ENCODE measurements at places on chromosomes 2 and 18. TPM values are rescaled to one million over a fixed set of nuclear protein-coding genes. Genes with fewer than 3 reads are reported as not detected.

GRCh38 chr2:17981936-17982335 lies 103.5 kb downstream of the KCNS3 start:
- H3K4me3 ChIP-seq = no peak overlapping the region
- no peak overlapping the region for H3K27ac ChIP-seq
- no peaks in the 10 kb centered on the region for H3K4me1 ChIP-seq
- no peak for DNase-seq
- H3K27me3 ChIP-seq = no peaks in the 10 kb centered on the region

DNA sequence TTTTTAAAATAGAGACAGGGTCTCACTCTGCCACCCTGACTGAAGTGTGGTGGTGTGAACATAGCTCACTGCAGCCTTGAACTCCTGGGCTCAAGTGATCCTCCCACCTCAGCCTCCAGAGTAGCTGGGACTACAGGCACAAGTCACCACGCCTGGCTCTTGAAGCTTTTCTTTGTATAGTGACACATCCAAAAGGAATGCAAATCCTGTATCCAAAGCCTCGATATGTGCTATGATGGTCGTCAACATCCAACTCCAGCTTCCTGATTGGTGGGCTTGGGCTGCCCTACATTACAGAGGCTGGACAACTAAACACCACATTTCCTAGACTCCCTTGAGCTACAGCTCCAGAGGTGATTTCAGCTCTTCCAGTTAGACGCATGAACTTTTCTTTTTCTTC lies 101.7 kb upstream of the PGAP1 start:
- DNase-seq = peak; percentile 32
- H3K36me3 ChIP-seq = no peaks in the 10 kb centered on the region
- no peak overlapping the region for H3K4me3 ChIP-seq
- no peaks in the 10 kb centered on the region for H3K27me3 ChIP-seq
- 0 out of 2 replicates have a peak, but pooled peaks cover 6% of the 10 kb centered on the region for H3K4me1 ChIP-seq

DNA sequence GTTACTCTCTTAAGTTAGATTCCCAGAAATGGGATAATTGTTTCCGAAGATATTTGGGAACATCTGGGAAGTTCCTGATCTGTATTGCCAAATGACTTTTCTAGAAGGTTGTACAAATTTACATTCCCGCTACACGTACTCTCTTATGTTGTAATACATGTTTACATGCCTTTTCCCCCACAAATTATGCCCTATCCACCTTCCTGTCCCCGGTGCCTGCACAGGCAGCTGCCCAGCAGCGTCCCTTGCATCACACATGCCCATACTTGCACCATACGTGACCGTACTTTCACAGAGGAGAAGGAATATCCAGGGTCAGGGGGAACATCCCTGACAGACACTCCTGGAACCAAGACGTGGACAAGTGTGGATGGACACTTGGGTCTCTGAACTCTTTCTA lies 24.2 kb upstream of the KLF11 start:
- no peaks in the 10 kb centered on the region for H3K27me3 ChIP-seq
- no peaks in the 10 kb centered on the region for H3K36me3 ChIP-seq
- no peak overlapping the region for H3K27ac ChIP-seq
- no peaks in the 10 kb centered on the region for H3K4me1 ChIP-seq
- no peak for DNase-seq

DNA sequence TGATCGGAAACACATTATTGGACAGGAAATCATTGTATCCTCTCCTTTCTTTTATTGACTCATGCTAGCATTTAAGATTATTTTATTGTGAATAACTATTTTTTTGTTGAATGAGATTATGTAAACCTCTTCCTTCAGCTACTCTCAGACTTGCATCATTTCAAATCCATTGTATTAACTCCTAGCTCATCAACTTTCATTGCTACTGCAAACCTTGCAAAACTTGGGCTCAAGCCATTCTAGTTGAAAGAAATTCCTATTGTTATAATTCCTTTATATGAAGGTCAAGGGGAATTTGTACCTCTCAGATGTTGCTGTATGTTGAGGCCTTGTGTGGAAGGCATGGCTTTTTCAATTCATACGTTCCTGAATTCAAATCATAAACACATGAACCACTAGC lies 1764.6 kb downstream of the SUCLG1 start:
- no peaks in the 10 kb centered on the region for H3K36me3 ChIP-seq
- no peak overlapping the region for H3K27ac ChIP-seq
- H3K27me3 ChIP-seq = no peaks in the 10 kb centered on the region
- no peak overlapping the region for H3K4me3 ChIP-seq
- H3K4me1 ChIP-seq = no peaks in the 10 kb centered on the region

DNA sequence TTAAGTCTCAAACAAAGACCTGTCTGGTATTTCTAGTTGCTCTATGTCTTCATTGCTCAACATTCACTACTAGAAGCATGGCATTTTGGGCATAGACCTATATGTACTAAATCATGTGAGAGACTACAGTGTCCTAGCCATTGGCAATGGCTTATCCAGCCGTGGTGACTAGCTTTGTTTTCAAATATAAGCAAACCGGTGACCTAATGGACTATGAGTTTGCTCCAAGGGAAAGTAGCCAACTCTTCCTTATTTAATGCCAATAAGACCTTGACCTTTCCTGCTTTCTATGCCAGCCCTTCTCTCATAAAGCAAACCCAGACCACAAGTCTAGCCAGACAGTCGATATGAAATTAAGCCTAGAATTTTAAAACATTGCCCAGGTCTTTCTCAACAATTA lies 113.7 kb upstream of the CREB1 start:
- no peaks in the 10 kb centered on the region for H3K4me1 ChIP-seq
- no peaks in the 10 kb centered on the region for H3K27me3 ChIP-seq
- DNase-seq = no peak
- H3K27ac ChIP-seq = no peak overlapping the region

DNA sequence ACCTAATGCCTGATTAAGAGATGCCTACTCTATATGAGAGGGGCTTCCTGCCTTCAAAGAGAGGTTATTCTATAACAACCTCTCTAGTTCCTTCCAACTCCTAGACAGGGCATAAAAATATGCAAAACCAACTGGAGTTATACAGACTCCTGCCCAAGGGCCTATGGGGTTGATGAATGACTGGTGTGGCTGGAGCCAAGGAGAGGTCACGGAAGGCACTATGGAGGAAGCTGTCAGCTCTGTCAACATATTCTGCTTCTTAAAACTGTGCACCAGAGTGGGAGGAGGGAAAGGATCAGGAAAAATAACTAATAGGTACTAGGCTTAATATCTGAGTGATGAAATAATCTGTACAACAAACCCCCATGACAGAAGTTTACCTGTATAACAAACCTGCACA lies 120.9 kb upstream of the CDC42EP3 start:
- no peak overlapping the region for H3K27ac ChIP-seq
- H3K27me3 ChIP-seq = no peaks in the 10 kb centered on the region
- DNase-seq = no peak
- H3K36me3 ChIP-seq = no peaks in the 10 kb centered on the region

DNA sequence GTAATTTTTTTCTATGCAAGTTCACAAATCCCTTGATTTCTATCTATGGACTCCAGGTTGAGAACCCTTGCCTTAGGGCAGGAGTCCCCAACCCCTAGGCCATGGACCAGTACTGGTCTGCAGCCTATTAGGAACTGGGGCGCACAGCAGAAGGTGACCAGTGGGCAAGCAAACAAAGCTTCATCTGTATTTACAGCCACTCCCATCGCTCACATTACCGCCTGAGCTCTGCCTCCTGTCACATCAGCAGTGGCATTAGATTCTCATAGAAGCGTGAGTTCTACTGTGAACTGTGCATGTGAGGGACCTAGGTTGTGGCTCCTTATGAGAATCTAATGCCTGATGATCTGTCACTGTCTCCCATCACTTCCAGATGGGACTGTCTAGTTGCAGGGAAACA lies 70.2 kb upstream of the SMAD2 start:
- peaks cover 9% of the 10 kb centered on the region for H3K4me1 ChIP-seq
- H3K36me3 ChIP-seq = no peaks in the 10 kb centered on the region
- H3K4me3 ChIP-seq = no peak overlapping the region
- no peak for DNase-seq
- no peaks in the 10 kb centered on the region for H3K27me3 ChIP-seq

DNA sequence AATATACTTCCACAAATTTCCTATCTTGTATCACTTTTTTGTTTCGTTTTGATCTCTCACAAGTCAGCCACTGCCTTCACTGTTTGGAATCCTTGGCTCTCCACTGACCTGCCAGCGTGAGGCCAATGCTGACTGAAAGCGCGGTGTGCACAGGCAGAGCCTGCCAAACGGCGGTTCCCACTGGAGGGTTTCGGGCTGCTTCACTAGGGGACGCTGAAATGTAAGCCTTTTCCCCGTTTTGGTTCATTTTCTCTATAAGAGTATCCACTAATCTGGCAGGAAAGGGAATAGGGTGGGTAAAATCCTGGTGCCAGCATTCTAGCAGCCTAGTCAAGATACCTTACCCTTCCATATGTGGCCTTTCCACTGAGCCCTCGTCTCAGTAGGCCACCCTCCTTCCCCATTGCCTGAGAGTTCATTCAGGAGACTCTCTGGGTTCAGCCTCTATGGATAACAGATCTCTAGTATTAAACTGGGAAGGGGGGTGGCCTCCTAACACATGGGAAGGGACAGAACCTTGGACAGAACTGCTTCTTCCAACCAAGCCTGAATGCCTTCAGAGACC lies 91.5 kb downstream of the DYM start:
- no peaks in the 10 kb centered on the region for H3K27me3 ChIP-seq
- H3K4me3 ChIP-seq = no peak overlapping the region
- no peaks in the 10 kb centered on the region for H3K4me1 ChIP-seq
- no peak overlapping the region for H3K27ac ChIP-seq

- H3K4me1 ChIP-seq = no peaks in the 10 kb centered on the region
- H3K4me3 ChIP-seq = no peak overlapping the region
- H3K36me3 ChIP-seq = no peaks in the 10 kb centered on the region
- no peaks in the 10 kb centered on the region for H3K27me3 ChIP-seq
These were observed 2.9 kb downstream of the CHRND start for GRCh38 chr2:232528746-232529460.

- H3K36me3 ChIP-seq = no peaks in the 10 kb centered on the region
- DNase-seq = no peak
- no peak overlapping the region for H3K27ac ChIP-seq
- no peak overlapping the region for H3K4me3 ChIP-seq
- no peaks in the 10 kb centered on the region for H3K27me3 ChIP-seq
- no peaks in the 10 kb centered on the region for H3K4me1 ChIP-seq
These were observed 385.3 kb upstream of the NRP2 start for GRCh38 chr2:205296959-205297358.

DNA sequence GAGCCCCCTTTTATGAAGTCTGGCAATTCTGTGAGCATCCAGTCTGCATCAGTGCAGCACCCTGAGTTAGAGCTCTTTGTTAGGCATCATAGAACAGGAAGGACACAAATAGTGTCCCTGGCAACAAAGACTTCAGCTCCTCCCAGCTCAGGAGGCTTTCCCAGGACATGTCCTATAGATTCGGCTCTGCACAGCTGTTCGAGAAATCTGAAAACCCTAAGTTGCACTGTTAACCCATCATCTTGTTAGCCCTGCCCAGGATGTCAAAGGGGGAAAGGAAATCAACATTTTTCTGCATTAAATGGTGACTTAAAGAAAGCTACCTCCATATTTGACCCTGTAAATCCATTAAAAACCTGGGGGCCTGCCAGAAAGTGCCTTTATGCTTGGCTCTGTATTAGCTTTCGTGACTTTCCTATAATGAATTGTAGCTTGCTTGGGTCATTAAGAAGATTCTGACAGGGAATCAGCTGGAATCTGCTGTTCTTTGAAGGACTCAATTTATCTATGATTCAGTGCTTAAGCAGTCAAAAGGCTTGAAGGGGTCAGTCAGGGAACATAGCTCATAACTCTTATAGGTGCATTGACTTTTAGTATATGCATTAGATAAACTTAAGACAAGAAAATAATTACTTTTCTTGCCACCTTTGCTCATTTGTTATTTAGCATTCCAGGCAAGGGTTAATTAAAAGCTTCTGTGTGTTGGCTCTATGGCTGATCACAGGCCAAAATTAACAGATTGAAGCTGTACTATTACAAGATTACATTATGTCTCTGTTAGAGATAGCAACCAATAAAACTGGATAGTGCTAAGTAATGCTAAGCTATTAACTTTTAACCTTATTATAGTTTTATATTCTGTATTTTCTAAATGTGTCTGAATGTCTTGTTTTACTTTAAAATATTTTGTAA lies 20.6 kb downstream of the ERMN start:
- H3K4me3 ChIP-seq = no peak overlapping the region
- H3K4me1 ChIP-seq = no peaks in the 10 kb centered on the region
- H3K27ac ChIP-seq = no peak overlapping the region
- H3K36me3 ChIP-seq = no peaks in the 10 kb centered on the region
- DNase-seq = no peak
- H3K27me3 ChIP-seq = peaks cover 6% of the 10 kb centered on the region

GRCh38 chr2:32061973-32062861 lies 1.1 kb upstream of the SPAST start:
- H3K4me3 ChIP-seq = peak overlapping the region; percentile 76
- no peaks in the 10 kb centered on the region for H3K27me3 ChIP-seq
- H3K4me1 ChIP-seq = no peaks in the 10 kb centered on the region

DNA sequence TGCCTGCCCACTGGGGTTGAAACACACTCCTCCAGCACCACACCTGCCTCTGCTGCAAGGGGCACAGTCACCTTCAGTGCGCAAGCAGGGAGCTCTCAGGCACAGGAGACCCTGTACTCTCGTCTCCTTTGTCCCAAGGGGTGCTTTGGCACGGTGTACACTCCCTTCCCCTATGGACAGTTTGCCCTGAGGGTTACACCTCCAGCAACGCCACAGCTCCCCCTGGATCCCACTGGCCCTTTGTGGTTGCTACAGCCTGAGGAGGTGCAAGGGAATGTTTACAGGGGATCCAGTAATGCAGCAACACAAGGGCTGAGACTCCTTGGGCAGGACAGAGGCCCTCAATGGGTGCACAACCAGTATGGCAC lies 45.2 kb upstream of the FAM117B start:
- no peak overlapping the region for H3K4me3 ChIP-seq
- no peaks in the 10 kb centered on the region for H3K36me3 ChIP-seq
- no peak overlapping the region for H3K27ac ChIP-seq
- peaks cover 3% of the 10 kb centered on the region for H3K4me1 ChIP-seq
- no peak for DNase-seq

DNA sequence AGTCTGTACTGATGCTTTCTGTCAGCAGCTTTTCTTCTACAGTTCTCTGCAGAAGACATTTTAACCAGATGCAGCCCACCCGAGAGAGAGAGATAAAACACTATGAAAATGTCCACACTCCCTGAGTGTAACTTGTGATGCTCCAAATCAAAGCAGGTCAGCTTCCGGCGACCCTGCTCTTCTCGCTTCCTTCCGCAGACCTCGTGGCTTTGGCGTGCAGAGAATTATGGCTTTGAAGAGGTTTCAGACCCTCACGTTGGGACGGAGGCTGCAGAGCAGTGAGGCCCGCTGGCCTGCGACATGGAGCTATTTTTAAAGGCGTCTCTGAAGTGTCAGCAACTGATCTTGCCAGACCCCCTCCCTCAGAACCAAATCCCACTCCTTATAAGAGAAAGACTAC lies 41.8 kb downstream of the TMEM163 start:
- H3K27ac ChIP-seq = no peak overlapping the region
- H3K36me3 ChIP-seq = no peaks in the 10 kb centered on the region
- H3K4me1 ChIP-seq = no peaks in the 10 kb centered on the region
- no peak overlapping the region for H3K4me3 ChIP-seq
- no peak for DNase-seq

GRCh38 chr2:30688956-30689401 lies 118.3 kb downstream of the CAPN13 start:
- H3K4me3 ChIP-seq = no peak overlapping the region
- no peaks in the 10 kb centered on the region for H3K4me1 ChIP-seq
- H3K36me3 ChIP-seq = no peaks in the 10 kb centered on the region
- no peak overlapping the region for H3K27ac ChIP-seq

The BOLA3 gene
- total RNA-seq = 69.7 TPM

The TBR1 gene
- not detected for total RNA-seq

The SULT1C2 gene
- total RNA-seq = 0.31 TPM

The SPOPL gene
- 21.8 TPM for total RNA-seq

The METTL8 gene
- total RNA-seq = 27.7 TPM

The ME2 gene
- total RNA-seq = 38.2 TPM

The MAP3K19 gene
- not detected for total RNA-seq

The MTX2 gene
- total RNA-seq = 28.7 TPM

The DES gene
- 0.69 TPM for total RNA-seq

All from Panc1 (cell line).